ENCODE measurements at places on chromosomes 7 and 10.

GRCh38 chr7:17774716-17775288, 165.5 kb downstream of the SNX13 start:
- no peak for DNase-seq

DNA sequence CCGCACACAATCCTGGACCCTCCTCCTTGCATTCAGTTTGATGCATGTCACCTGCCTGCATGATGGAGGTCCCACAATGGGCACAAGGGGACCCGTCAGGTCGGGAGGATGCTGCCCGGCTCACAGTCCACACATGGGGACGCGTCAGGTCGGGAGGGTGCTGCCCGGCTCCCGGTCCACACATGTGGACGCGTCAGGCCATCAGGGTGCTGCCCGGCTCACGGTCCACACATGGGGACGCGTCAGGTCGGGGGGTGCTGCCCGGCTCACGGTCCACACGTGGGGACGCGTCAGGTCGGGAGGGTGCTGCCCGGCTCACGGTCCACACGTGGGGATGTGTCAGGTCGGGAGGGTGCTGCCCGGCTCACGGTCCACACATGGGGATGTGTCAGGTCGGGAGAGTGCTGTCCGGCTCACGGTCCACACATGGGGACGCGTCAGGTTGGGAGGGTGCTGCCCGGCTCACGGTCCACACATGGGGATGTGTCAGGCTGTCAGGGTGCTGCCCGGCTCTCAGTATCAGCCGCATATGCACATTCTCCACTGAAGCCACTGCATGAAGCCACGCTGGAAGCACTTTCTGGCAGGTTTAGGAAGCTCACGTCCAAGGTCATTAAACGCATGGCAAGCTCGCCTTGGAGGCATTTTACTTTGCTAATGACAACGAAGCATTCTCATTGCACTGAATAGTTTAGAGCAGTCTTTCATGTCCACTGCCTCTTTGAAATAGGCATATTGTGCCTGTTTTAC, 50.3 kb downstream of the DIP2C start:
- DNase-seq: no peak

- DNase-seq: no peak
These were observed 18.6 kb downstream of the WDR37 start for GRCh38 chr10:1074748-1075308.

DNA sequence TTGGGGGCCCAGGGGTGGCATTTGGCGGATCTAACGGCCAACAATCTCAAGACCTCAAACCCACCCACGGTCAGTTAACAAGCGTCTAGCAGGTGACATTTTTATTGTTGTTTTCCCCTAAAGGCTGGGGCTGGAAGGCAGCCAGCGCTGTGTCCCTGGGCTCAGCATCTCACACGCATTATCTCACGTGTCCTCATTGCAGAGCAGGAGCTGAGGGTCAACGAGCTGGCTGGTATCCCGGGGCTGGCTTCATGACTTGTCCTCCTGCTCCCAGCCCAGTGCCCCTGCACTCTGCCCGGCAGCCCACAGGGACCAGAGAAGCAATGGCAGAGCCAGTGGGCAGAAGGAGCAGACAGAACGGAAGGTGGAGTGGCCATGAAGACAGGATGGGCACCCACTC, 54.4 kb upstream of the TMEM273 start:
- no peak for DNase-seq

DNA sequence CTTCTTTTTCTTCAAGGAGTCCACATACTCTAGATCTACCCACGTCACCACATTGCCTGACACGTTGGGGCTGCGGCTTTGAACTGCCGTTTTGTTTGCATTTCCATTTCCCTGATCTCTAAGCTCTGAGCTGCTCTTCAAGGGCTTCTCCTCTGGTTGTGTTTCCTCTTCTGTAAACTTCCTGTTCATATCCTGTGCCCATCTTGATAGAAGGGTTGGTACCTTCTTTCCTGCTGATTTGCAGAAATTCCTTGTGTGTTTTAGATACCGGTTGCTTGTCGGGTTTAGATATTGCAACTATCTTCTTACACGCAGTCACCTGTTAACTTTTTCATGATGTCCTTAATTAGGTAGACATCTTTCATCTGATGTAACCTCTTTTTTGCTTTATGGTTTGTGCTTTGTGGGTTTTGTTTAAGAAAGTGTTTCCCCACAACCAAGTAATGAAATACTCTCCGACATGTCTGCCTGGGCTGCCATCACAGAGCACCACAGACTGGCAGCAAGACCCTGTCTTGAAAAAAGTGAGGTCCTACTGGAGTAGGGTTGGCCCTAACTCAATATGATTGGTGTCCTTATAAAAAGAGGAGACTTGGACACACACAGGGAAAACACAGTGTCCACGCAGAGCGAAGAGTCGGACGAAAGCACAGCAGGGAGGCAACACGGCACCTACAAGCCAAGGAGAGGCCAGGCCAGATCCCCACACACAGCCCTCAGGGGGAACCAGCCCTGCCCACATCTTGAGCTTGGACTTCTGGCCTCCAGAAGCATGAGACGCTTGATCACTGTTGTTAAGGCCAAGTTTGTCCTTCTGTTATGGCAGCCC, 99.1 kb upstream of the PDGFA start:
- DNase-seq: no peak

GRCh38 chr10:10096296-10096695, 921.4 kb upstream of the CELF2 start:
- no peak for DNase-seq

GRCh38 chr7:155988416-155988815, 176.2 kb upstream of the SHH start:
- no peak for DNase-seq

DNA sequence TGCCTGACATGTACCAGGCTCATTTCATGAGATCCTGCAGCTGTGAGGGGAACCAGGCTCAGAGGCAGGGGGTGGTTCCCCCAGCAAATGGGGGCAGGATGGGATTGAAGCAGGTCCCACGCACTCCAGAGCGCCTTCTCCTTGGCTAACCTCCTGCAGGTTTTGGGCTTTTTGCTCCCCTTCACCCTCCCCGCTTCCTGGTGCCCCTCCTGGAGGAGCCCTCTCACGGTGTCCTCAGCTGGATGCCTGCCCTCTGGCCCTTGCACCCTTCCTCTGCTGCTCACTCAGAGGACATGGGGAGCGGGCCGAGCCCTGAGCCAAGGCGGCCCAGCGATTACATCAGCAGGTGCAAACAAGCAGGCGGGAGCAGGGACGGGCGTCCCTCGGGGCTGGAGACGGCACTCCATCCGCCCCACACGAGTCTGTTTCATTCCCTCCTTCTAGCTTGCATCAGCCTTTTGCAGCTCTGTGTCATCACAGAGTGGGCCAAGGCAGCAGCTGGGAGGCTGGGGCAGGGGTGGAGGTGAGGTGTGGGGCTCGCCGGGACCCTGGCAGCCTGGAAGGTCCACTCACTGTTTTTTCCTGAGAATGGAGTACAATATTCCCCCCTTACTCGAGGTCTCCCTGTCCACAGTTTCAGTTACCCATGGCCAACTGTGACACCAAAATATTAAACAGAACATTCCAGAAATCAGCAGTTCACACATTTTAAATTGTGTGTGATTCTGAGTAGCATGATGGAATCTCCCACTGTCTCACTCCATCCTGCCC, 52.7 kb upstream of the SLC29A3 start:
- no peak for DNase-seq

- DNase-seq: no peak
These were observed 27.8 kb downstream of the BPGM start for GRCh38 chr7:134674424-134674823.

DNA sequence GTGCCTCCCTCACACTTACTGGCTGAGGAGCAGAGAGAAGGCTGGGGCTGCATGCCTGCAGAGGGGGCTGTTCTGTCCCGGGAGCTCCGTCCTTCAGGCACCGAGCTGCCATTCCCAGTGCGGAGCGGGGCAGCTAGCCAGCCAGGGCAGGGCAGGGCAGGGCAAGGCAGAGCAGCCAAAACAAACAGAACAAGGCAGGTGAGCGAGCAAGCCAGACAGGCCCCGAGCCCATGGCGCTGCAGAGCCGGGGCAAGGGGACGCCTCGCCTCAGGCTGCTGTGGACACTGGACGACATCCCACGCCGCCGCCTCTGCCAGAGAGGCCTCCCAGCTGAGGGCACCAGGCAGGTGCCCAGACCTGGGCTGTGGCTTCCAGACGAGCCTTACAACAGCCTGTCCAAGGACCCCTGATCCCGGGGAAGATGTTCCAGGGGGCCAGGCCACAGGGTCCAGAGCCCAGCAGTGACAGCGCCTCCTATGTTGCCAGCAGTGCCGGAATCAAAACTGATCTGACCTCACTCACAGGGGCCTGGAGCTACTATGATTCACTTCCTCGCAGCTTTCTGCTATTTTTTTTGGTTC, 8.2 kb upstream of the NDST2 start:
- DNase-seq: no peak

- DNase-seq: no peak
These were observed 444.2 kb upstream of the SEMA3D start for GRCh38 chr7:85630904-85631600.

DNA sequence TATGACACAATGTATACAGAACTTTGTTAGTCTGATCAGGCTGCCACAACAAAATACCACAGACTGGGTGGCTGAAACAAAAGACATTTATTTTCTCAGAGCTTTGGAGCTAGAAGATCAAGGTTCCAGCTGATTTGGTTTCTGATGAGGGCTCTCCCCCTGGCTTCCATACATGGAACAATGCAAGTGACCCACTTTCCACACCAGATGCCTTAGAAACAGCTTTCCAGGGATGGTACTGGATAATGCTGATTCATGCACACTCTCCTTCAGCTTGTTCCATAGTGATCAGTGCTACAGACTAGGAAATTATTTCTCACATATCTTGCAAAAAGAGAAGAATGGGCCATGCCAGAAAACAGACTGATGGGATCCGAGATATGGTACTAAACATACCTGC, 1274.9 kb upstream of the SORCS1 start:
- DNase-seq: no peak

GRCh38 chr10:43863859-43864591, 215.3 kb upstream of the ZNF32 start:
- no peak for DNase-seq

GRCh38 chr7:155963771-155964195, 151.5 kb upstream of the SHH start:
- no peak for DNase-seq

GRCh38 chr7:43856996-43857395, 12.3 kb downstream of the MRPS24 start:
- no peak for DNase-seq

DNA sequence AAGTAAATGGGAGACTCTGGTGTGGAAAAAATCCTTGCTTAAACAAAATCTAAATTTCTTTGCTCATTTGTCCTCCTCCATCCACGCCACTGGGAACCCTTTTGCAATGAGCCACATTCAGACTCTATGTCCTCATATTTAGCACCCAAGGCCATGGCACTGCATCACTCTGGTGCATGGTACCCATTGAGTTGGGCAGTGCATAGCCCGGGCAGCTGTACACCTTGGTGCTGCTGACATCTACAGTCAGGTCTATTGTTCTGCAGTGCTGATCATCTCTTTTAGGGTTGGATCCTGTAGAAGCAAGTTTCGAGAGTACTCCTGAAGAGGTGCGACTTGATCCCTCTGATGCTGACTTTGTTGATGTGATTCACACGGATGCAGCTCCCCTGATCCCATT, 6.8 kb downstream of the PNLIPRP1 start:
- no peak for DNase-seq

- DNase-seq: no peak
These were observed 873.0 kb downstream of the SORCS3 start for GRCh38 chr10:105514106-105514505.

- DNase-seq: no peak
These were observed 89.3 kb downstream of the ZMYND11 start for GRCh38 chr10:224571-224970.

GRCh38 chr10:78706256-78706655, 362.5 kb upstream of the ZMIZ1 start:
- no peak for DNase-seq

DNA sequence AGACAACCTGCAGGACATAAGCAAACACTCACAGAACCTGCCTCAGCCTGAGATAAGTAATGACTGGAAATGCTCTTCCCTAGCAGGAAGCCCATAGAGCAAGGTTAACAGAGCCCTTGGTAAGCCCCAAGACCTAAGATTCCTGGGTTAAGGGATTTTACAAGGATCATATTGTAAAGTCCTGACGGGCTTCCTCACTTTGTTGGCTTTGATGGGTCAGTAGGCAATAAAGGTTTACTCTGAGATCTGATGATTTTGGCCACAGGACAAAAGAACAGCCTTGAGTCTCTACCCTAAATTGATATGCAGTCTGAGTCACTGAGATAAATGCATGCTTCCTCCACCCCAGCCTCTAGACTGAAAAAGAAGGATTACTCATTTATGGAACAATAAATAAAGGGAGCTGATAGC, 270.8 kb downstream of the HTR7 start:
- no peak for DNase-seq

GRCh38 chr10:119357412-119358151, 150.2 kb downstream of the GRK5 start:
- no peak for DNase-seq

GRCh38 chr10:72174297-72174662, 41.5 kb upstream of the ANAPC16 start:
- DNase-seq: no peak

GRCh38 chr7:149232362-149232761, 7.1 kb upstream of the ZNF212 start:
- no peak for DNase-seq

- DNase-seq: no peak
These were observed 14.1 kb upstream of the BTBD16 start for GRCh38 chr10:122257041-122257440.

GRCh38 chr10:131591936-131592335, 280.4 kb upstream of the TCERG1L start:
- no peak for DNase-seq

GRCh38 chr10:14810969-14811953, 26.6 kb downstream of the CDNF start:
- DNase-seq: no peak

DNA sequence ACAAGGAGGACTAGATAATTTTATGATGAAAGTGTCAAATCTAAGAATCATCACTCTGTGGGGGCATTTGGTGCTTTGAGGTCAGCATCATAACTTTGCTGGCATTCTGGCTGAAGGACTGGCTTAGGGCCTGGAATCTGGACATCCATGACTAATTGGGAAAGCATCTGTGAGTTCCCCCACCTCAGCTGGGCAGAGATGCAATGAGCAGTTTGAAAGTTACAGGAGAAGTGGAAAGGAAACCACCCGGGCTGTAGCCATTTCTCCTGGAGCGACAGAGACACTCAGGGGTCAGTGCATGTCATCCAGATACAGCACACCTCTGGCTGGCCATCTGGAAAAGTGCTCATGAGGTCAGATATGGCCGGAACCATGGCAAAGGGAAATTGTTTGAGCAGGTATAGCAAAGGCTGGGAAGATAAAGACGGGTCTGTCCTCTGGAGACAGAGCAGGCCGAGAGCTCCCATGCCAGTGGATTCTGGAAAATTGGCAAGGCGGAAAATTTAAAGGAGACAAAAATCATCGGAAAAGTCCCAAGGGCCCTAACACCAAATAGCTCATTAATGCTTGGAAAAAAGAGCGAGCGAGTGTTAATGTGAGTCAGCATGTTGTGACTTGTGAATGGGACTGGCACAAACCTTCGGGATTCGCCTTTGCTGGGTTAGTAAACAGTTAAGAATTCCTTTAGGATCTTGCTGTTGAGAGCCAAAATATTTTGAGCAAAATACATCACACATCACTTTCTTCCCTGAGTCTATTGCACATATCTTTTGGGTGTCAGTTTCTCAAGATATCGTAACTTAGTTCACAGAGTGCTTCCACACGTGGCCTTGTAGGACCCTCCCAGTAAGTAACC, 188.4 kb upstream of the AGK start:
- DNase-seq: no peak

Measured in memory B cell (primary cell).